Left lobe of liver (tissue), 2 donors: ENCODE measurements at places on chromosomes 5 and 9. TPM values are rescaled to one million over a fixed set of nuclear protein-coding genes. Genes with fewer than 3 reads are reported as not detected.

The MZB1 gene
- 0.96 TPM for total RNA-seq

The WNT8A gene
- total RNA-seq: not detected

The GM2A gene
- 13.2 TPM for total RNA-seq

DNA sequence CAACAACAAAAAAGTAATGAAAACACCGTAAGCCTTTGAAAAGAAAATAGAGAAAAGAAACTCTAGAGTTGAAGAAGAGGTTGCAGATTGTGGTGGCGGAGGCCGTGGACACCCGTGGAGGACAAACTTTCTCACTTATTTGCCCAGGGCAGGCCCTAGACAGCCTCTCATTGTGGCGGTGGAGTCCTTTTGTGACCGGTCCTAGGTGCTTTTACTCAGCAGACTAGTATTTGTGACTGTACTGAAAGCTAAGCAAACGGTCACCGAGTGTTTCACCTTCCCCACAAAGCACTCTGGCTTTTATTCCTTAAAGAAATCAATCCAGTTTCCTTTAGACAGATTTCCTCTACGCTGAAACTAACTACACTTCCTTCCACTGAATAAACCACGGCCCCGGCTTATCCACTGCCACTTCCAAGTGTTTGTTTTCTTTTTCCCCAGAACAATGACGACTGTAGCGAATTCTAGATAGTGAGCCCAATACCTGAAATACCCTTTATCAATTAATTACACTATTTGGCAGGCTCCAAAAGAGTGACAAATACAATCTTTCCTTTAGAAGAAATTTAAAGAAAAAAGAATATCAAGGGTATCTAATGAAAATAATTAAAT, 210.2 kb upstream of the TARS1 start:
- DNase-seq: no peak

GRCh38 chr9:88889386-88889785, 101.9 kb upstream of the S1PR3 start:
- no peak for DNase-seq

- no peak for DNase-seq
Measured at GRCh38 chr9:116694785-116695291, 7.7 kb downstream of the TRIM32 start.

GRCh38 chr5:136028782-136029742, at the start of gene TGFBI:
TGFBI (plus strand) TSS chr5:136028988; CDS start chr5:136029056, 68 bp downstream.
- peak; percentile 84 for DNase-seq

DNA sequence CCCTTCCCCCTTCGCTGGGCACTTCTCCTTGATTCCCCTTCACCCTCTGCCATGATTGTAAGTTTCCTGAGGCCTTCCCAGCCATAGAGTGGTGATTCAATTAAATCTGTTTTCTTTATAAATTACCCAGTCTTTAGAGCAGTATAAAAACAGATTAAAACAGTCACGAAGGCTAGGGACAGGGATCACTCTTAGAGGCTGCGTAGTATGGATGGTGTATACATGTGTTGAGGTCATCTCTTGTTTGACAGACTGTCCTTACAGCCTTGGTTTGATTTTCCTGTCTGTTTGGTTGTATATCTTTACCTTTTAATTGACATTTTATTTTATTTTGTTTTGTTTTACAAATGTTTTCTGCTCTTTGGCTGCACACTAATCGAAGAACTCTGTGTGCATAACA, 1155.7 kb upstream of the CDH18 start:
- no peak for DNase-seq

GRCh38 chr5:109411627-109412026, 1.9 kb upstream of the PJA2 start:
- DNase-seq: no peak

- DNase-seq: no peak
Measured at GRCh38 chr5:121987052-121987684, 25.4 kb downstream of the SRFBP1 start.

- no peak for DNase-seq
Measured at GRCh38 chr9:135827301-135827700, 80.0 kb downstream of the CAMSAP1 start.

- DNase-seq: peak; percentile 55
Measured at GRCh38 chr5:58886315-58887207, 303.7 kb downstream of the RAB3C start.

- DNase-seq: no peak
Measured at GRCh38 chr9:129640086-129640870, 1.7 kb downstream of the ASB6 start.

- DNase-seq: no peak
Measured at GRCh38 chr5:45622365-45622764, 73.8 kb downstream of the HCN1 start.

DNA sequence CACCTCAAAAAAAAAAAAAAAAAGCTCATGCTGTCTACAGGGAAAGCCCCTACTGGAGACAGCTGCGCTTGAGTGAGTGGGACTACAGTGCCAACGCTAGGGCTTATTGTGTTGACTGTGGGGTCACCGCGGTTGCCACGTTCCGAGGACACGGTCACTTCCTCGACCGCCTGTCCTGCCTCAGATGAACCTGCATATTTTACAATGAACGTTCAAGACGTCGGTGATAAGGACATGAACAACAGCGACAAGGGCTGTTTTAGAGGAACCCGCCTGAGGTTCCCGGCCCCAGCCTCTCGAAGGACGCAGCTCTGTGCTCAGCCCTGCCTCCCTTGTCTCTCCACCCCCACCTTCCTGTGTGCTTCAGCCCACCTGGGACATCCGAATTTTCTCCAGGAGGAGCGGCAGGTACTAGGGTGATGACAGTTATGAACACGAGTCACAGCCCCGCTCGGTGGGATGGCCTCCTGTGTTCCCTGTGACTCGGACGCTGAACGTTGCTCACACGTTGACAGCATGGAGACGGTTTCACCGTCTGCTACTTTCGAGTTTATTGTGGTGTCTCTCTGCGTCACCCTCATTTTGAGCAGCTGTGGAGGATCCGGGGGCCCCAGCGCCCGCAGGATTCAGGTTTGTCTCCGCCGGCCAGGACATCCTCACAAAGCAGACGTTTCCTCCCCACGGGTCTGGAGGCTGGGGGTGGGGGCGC, 11.3 kb upstream of the DIPK1B start:
- no peak for DNase-seq

- no peak for DNase-seq
Measured at GRCh38 chr5:112687306-112687705, 50.4 kb upstream of the APC start.

- DNase-seq: no peak
Measured at GRCh38 chr5:2453781-2454180, 297.7 kb downstream of the IRX2 start.
